ENCODE measurements at places on chromosomes 16 and 17. TPM values are rescaled to one million over a fixed set of nuclear protein-coding genes. Genes with fewer than 3 reads are reported as not detected.

DNA sequence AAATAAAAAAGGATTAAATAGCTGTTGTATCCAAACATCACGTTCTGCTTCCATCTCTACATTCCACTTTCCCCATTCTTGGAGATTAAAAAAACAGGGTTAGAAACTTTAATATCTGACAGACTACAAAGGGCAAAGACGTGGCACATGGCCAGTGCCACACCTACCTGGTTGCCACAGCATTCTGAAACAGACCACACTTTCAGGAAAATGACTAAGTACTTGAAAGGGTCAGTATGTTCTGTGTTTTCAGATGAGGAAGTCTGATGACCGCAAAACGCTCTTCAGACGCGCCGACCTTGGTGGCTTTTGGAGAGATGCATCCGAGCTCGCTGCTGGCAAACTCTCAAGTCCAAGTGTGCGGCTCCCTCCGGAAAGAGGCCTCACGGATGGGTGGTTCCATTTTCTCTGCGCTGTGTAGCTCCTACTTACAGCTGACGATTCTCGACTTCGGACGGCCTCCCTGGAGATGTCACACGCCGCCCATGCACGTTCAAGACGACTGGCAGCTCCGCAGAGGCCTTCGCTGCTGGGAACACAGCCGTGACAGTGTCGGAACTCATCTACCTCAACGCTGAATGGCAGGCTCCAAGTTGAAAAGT, 15.5 kb downstream of the MAP1LC3B start:
- no peaks in the 10 kb centered on the region for H3K27me3 ChIP-seq
- DNase-seq = peak; percentile 33
- H3K27ac ChIP-seq = no peak overlapping the region
- no peaks in the 10 kb centered on the region for H3K4me1 ChIP-seq
- peaks cover 14% of the 10 kb centered on the region for H3K36me3 ChIP-seq

- no peaks in the 10 kb centered on the region for H3K27me3 ChIP-seq
- no peak overlapping the region for H3K4me3 ChIP-seq
- H3K4me1 ChIP-seq = peaks cover 7% of the 10 kb centered on the region
- H3K36me3 ChIP-seq = no peaks in the 10 kb centered on the region
Measured at GRCh38 chr17:79174905-79175856, 100.6 kb downstream of the ENGASE start.

- DNase-seq = no peak
- H3K27ac ChIP-seq = peak overlapping the region; percentile 64
- H3K27me3 ChIP-seq = no peaks in the 10 kb centered on the region
- H3K4me3 ChIP-seq = no peak overlapping the region
- H3K36me3 ChIP-seq = no peaks in the 10 kb centered on the region
- peaks cover 25% of the 10 kb centered on the region for H3K4me1 ChIP-seq
Measured at GRCh38 chr17:7553356-7553755, 4.5 kb downstream of the TNFSF12 start.

GRCh38 chr17:56887105-56887504, 26.7 kb downstream of the TRIM25 start:
- DNase-seq = no peak
- no peaks in the 10 kb centered on the region for H3K4me1 ChIP-seq
- no peaks in the 10 kb centered on the region for H3K36me3 ChIP-seq
- H3K27ac ChIP-seq = no peak overlapping the region

GRCh38 chr17:550463-551180, 164.0 kb downstream of the VPS53 start:
- H3K36me3 ChIP-seq = peaks cover 10% of the 10 kb centered on the region
- no peak overlapping the region for H3K4me3 ChIP-seq
- no peak overlapping the region for H3K27ac ChIP-seq
- H3K27me3 ChIP-seq = no peaks in the 10 kb centered on the region

- no peaks in the 10 kb centered on the region for H3K4me1 ChIP-seq
- H3K36me3 ChIP-seq = no peaks in the 10 kb centered on the region
- no peaks in the 10 kb centered on the region for H3K27me3 ChIP-seq
- H3K27ac ChIP-seq = no peak overlapping the region
- no peak for DNase-seq
- no peak overlapping the region for H3K4me3 ChIP-seq
Measured at GRCh38 chr17:45763182-45763581, 20.9 kb upstream of the CRHR1 start.

DNA sequence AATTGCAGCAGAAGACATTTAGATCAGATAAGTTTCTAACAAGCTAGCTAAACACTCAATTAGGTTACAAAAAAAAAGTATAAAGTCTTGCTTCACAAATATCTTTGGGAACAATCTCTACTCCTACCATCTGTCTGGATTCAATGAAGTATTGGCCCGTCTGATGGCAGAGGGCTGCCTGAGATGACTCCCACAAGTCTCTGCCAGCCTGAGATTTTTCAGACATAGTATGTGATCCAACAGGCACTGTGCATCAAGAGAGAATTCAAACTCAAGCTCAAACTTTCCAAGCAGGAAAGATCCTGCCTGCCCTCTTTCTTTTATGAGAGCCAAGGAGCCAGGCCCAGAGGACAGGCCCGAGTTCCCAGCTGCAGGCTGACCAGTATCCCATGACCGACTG, 22.6 kb downstream of the SLC39A11 start:
- H3K4me3 ChIP-seq = no peak overlapping the region
- H3K36me3 ChIP-seq = peaks cover 3% of the 10 kb centered on the region
- no peak for DNase-seq
- H3K4me1 ChIP-seq = peaks cover 14% of the 10 kb centered on the region

DNA sequence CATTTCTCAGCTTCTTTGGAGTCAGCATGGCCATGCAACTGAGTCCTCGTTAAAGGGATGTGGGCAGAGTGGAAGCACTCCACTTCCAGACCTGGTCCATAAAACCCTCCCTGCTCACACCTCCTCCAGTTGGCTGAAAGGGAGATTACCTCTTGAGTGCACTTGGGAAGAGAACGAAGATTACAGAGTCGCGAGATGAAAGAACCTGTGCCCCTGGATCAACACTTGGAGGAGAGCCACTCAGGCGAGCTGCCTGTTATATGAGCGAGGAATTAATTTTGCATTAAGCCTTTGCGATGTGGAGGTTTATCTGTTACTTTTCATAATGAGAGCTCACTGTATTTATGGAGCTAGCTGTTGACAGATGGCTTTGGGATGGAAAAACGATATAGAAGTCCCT, 147.9 kb downstream of the MAF start:
- no peaks in the 10 kb centered on the region for H3K4me1 ChIP-seq
- H3K27me3 ChIP-seq = no peaks in the 10 kb centered on the region
- no peak overlapping the region for H3K27ac ChIP-seq
- no peak for DNase-seq

DNA sequence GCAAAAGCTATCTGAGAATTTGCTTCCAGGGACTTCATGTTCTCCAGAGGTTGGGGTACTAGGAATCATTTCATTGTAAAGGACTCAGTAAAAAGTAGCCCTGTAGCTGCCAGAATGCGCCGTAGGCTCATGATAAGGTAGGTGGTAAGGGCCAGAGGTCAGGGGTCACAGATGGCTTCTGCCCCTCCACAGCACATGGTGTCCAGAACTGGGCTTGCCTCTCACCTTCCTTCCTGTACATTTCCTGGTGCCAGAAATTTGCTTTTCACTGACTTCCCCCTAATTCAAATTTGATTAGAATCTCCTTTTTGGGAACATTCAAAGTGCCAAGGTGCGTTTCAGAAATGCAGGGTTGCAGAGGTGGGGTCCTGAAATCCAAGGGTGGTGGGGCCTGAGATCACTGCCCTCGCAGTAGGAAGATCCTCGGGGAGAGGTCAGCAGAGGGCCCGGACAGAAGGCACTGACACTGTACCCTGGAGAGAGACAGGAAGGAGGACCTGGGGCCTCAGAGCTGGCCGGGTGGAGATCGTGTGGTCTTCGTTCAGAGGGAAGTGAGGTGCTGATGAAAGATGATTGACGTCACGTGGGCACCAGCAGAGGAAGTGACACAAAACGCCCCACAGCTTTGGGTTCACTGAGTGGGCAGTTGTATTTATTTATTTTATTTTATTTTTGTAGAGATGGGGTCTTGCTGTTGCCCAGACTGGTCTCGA, 25.5 kb upstream of the METRNL start:
- H3K27ac ChIP-seq = peak overlapping the region; percentile 22
- no peaks in the 10 kb centered on the region for H3K27me3 ChIP-seq
- H3K36me3 ChIP-seq = no peaks in the 10 kb centered on the region
- H3K4me1 ChIP-seq = peaks cover 18% of the 10 kb centered on the region
- no peak overlapping the region for H3K4me3 ChIP-seq
- no peak for DNase-seq

DNA sequence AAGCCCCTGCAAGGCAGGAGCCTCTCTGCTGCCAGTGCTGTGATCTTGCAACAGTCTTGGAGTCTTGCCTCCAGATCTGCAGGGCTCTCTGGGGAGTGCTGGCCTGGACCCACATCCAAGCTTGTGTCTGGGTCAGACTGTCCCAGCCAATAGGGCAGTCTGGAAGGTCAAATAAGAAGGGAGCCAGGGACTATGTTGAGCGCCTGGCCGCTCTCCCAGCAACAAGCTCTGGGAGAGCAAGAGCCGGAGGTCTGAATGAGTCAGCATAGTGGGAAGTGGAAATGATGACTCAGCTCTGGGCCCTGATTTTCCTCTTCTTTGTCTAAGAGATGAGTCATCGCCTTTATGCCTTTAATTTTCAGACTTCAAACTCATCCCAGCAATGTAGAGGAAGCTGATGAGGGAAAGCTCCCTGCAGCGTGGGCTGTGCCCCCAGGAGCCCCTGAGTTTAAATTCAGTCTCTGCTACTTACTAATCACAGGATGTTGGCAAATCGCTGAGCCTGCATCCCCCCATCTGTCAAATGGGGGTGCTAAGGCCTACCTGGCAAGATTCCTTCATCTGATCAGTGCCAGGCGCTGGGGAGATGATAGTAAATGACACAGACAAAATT, 43.6 kb upstream of the HAPSTR1 start:
- no peaks in the 10 kb centered on the region for H3K27me3 ChIP-seq
- H3K27ac ChIP-seq = no peak overlapping the region
- no peaks in the 10 kb centered on the region for H3K36me3 ChIP-seq
- no peak overlapping the region for H3K4me3 ChIP-seq

Gene EZH1
- total RNA-seq = 28.5 TPM

Gene GPR179
- under 0.01 TPM for total RNA-seq

Gene VMP1
- total RNA-seq = 259 TPM

Gene AURKB
- total RNA-seq = not detected

Gene USP36
- 55.4 TPM for total RNA-seq

Data from body of pancreas (tissue), 4 donors.